Endothelial cell of umbilical vein (primary cell): ENCODE measurements at places on chromosomes 6 and 20.

DNA sequence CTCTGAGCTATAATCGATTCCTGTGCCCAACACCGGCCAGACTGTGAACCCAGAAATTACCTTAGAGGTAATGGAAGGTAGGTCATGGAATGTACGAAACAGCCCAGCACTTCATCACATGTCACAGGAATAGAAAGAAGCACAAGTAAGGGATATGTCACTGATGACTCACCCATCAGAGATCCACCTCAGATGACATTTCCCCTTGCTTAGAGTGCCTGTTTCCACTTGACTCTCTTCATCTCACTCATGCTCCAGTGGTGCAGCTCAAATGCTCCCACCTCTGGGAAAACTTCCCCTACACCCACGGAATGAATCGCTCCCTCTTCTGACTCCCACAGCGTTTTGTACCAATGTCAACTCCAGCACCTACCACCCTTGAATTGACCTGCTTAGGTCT is 381.6 kb upstream of the CNR1 start:
- DNase-seq, result no peak

GRCh38 chr6:1047981-1048541 is 263.8 kb upstream of the FOXQ1 start:
- DNase-seq, result no peak

GRCh38 chr6:13437218-13437996 is 50.0 kb downstream of the GFOD1 start:
- DNase-seq, result no peak

DNA sequence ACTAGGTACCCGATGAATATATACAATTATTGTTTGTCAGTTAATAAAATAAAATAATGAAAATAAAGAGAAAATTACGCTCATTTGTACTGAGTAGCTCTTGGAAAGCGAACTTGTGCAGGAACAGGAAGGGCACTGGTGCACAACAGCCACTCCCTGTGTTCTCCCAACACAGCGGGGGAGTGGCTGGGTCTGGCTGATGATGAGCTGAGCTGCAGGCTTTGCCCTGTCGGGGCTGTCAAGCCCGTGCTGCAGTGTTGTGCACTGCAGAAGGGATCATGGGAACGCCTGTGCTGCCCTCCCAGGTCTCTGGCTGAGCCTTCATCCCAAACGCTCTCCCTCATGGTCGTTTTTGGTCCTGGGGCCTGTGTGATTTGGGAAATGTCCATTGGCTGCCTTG is 131.7 kb upstream of the MAP3K4 start:
- DNase-seq, result no peak

GRCh38 chr20:13681248-13682125 is 42.8 kb upstream of the TASP1 start:
- no peak for DNase-seq

DNA sequence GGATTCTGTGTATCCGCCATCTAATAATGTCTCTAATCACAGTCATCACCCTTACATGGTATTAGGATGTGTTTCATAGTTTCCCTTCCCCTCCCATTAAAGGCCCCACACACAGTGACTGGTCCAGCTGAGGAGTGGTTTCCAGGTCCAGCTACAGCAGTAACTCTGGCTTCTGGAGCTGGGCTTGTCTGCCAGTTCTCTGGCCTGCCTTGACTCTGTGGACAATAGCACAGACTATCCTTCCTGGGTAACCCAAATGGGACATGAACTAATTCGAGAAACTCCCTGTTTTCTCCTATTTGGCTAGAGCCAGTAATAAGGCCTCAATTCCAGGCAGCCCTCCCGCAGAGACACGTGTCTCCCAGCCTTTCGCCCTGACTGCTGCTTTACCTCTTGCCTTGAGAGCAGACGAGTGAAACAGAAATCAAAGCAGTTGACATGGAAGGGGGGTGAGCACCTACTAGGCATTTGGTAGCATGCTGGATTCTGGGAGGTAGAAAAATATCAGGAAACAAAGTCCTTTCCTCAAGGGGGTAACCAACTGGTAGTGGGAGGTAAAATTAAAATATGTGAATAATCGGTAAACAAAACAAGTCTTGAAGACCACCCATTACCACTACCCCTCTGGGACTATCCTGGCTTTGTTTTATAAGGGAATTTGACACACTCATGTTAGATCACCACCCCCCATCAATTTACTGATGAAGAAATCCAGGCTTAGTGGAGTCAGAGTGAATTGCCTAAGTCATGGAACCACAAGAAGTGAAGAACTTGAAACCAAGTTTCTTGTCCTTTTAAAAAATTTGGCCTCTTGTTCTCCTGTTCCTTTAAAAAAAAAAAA is 1.2 kb downstream of the TRAF3IP2 start:
- DNase-seq, result peak; percentile 90

DNA sequence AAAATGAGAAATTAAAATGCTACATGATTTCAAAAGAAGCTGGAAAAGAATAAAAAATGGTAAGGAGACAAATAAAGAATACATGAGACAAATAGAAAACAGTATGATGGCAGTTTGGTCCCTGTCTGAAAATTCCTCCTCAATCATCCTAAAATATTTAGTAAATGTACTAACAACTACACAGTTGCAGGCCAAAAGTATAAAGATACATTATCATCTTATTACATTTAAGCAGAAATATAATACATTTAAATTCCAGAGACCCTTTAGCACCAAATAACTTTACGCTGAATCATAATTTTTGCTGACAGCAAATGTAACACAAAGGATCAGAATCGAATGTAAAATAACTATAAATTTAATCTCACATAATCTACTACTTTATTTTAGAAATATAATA is 4.4 kb downstream of the HMGCLL1 start:
- DNase-seq, result no peak

- DNase-seq, result peak; percentile 45
These were observed 645 bp downstream of the REV3L start for GRCh38 chr6:111482188-111482958.
